ENCODE measurements at places on chromosomes 6 and 20.

- peak; percentile 79 for DNase-seq
Measured at GRCh38 chr20:6828794-6829423, 61.4 kb downstream of the BMP2 start.

GRCh38 chr6:35151466-35151865 is 10.3 kb upstream of the TCP11 start:
- no peak for DNase-seq

GRCh38 chr6:87742106-87742505 is 40.1 kb upstream of the AKIRIN2 start:
- no peak for DNase-seq

- DNase-seq, result no peak
Measured at GRCh38 chr6:45959534-45960145, 56.0 kb downstream of the CLIC5 start.

DNA sequence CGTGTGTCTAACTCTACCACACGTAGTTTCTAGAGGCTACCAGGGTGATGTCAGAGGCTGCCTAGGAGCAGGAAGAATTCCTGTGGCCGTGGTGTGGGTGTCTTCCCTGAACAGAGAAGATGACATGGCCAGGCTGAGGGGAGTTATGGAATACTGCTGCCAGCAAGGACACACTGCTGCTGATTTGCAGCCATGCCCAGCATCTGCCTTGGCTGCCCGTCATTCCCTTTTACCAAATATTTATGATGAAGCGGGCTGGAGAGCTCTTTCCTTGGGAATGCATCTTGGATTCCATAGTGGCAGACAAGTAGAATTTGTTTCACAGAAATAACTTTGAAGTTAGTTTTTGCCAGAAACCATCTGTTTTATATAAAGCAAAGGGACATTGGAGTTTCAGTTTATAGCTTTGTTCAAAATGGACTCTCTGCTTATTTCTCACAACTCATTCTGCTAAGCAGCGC is 80.8 kb upstream of the VSTM2L start:
- DNase-seq, result no peak

- DNase-seq, result no peak
Measured at GRCh38 chr6:22306741-22307466, 10.1 kb upstream of the PRL start.

- DNase-seq, result no peak
Measured at GRCh38 chr20:17602493-17602892, 32.6 kb downstream of the DSTN start.

DNA sequence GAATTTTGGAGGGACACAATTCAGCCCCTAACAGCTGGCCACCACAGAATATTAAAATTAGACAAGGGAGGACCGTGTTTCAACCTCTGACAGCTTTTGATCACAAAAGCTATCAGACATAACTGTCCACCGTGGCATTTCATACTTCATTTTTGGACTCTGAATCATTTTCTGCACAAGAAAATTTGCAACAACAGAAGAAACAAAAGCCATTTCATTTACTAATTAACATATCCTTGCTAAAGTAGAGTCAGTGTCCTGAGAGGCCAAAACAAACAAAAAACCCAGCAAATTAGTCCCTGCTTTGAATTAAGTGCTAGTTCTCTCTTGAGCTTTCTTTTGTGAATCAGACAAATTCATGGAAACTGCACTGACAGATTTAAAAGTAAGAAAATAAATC is 17.6 kb upstream of the COL12A1 start:
- no peak for DNase-seq

DNA sequence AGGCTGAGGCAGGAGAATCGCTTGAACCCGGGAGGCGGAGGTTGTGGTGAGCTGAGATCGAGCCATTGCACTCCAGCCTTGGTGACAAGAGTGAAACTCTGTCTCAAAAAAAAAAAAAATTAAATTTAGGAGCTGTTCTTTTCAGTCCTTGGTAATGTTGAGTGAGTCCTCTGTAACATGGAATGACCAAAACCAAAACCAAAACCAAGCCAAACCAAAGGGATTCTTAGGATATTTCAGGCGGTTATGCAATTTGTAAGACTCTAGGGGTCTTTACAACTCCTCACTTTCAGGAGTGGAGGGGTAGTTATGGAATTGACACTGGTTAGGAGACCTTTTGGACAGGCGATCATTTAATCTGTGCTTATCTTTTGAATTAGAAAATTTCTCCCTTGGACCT is 15.8 kb downstream of the TIAM2 start:
- no peak for DNase-seq

- DNase-seq, result no peak
Measured at GRCh38 chr6:154590756-154591155, 80.3 kb upstream of the CNKSR3 start.

- DNase-seq, result no peak
Measured at GRCh38 chr6:38192011-38192410, 372.5 kb downstream of the ZFAND3 start.

- no peak for DNase-seq
Measured at GRCh38 chr6:149060300-149060984, 257.1 kb upstream of the TAB2 start.

GRCh38 chr20:35735826-35736470 is 6.1 kb downstream of the RBM39 start:
- no peak for DNase-seq

- no peak for DNase-seq
Measured at GRCh38 chr6:109977791-109978173, 329 bp upstream of the GPR6 start.

GRCh38 chr6:13355043-13355945 is 27.0 kb upstream of the TBC1D7 start:
- DNase-seq, result no peak

DNA sequence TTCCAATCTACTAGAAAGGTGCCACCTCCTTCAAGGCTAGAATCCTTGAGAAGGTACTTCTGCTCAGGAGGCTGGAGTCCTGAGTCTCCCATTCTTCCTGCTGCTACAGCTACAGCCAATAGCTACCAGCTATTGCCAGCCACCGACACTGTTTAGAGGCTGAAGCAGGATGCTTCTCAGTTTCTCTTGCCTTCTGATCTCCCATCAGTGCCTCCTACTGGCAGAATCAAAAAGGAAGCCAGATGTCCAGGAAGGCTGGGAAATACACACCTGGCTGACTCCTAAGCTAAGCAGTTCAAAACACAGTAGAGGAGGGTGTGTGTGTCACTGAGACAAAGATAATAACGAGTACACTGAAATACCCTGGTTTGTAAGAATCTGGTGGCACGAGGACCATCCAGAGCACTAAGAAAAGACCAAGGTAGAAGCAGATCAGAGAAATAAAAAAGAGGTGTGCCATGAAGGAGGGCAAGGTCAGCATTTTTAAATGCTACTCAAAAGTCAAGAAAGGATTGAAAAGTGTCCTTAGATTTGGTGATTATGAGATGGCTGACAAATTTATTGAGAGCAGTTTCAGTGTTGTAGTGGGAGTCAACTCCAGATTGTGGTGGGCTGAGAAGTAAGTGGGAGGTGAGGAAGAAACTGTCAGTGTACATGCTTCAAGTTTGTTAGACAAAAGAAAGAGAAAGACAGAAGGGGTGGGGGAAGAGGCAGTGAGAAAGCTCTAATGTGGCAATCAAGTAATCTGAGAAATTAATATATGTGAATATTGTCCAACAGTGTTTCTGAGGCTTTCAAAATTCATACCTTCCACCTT is 2.3 kb upstream of the HLA-DMA start:
- no peak for DNase-seq

- no peak for DNase-seq
Measured at GRCh38 chr6:67952948-67953347, 682.1 kb upstream of the ADGRB3 start.

GRCh38 chr6:93827728-93828127 is 408.4 kb upstream of the EPHA7 start:
- no peak for DNase-seq

DNA sequence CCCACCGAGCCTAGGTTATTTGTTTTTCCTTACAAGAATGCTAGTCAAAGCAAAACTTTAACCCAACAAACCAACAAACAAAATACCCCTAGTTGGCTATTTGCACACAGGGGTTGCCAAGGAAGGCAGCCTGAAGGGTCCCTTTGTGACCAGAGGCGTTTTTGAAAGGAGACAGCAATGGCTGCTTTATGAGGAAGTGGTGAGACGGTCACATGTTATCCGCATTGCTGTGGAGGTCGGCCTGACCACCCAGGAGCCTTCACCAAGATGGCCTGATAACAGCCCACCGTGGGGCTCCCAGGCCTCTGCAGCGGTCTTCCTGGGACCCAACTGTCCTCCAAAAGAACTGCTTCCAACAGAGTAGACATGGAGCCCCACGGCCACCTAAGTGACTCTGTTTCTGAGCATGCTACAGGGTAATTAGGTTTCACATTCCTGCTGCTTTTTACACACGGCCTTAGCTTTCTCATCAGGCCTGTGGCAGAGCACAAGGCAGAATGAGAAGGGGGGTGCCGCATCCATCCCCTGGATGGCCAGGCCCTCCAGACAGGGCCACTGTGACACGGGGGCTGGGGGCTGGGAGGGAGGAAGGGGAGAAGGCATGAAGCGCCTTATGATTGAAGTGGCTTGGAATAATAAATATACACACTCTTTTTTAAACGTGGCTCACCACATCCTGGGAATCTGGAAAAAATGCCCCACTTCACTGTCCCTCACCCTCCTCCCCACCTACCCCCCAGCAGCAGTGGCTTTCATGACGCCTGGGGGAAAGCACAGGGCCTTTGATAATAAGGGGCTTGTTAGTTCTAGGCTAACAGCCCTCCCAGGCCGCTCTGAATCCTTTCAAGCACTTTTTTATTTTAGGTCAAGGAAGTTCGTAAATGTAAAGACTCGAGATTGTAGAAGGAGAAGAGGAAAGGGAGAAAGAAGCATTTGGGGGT is 86.0 kb downstream of the CLIC5 start:
- no peak for DNase-seq

DNA sequence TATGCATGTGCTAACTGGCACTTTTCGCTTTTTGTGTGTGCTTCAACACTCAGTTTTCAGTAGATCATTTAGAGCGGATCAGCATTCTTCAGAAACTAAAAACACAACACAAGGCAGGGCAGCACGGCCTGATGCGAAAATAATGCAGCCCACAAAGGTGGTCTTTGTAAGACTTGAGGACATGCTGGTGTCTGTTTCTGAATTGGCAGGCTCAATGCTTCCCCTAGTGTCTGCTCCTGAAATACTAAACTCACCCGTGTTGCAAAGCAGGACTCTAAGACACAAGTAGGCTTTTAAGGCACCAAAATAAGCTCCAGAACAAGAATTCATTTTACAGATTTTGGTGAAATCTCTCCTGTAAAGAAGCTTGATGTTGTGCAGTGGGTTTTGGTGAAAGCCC is 676.5 kb downstream of the TENT5A start:
- no peak for DNase-seq

GRCh38 chr20:8967641-8968245 is 101.1 kb upstream of the PLCB4 start:
- no peak for DNase-seq

DNA sequence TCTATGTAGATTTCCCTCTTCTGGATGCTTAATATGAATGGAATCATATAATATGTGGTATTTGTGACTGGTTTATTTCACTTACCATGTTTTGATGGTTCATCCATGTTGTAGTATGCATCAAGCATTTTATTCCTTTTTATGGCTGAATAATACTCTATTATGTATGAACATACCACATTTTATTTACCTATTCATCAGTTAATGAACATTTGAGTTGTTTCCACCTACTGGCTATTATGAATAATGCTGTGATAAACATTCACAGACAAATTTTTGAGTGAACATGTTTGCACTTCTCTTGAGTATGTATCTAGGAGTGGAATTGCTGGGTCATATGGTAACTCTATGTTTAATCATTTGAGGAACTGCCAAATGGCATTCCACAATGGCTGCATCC is 14.9 kb upstream of the ZNF451 start:
- DNase-seq, result no peak

- no peak for DNase-seq
Measured at GRCh38 chr20:59425572-59425971, 125.2 kb downstream of the EDN3 start.
